ENCODE measurements at places on chromosomes 2 and 18.

DNA sequence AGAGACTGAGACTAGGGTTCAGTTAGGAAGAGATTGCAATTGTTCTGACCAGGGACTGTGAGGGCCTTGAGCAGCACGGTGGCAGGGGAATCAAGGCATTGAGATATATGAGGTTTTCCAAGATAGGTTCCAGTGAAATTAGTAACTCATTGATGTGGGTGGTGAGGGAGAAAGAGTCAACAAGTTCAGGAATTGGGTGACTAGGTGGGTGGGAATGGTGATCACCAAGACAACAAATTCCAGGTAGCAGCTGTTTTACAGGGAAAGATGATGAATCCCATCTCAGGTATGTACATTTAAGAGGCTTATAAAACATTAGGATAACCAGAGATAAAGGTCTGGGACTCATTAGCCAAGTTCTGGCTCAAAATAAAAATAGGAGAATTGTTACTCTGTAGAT is 251.5 kb upstream of the MGAT5 start:
- DNase-seq: no peak

DNA sequence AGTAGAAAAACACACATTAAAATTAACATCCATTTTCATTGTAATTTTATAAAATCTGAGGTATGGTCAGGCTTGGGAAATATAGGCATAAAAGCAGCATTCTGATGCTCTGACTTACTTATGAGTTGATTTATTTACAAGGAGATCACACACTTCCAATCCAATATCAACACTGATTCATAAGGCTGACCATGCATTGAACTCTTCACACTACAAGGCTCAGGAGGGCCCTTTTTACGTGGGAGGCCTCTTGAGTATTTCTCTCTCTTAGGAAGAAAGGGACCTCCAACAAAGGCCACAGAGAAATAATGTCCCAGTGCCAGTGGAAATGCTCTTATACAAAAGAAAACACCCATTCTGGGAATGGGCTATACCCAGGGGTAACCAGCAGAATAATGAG is 222.8 kb downstream of the NAPG start:
- DNase-seq: no peak

DNA sequence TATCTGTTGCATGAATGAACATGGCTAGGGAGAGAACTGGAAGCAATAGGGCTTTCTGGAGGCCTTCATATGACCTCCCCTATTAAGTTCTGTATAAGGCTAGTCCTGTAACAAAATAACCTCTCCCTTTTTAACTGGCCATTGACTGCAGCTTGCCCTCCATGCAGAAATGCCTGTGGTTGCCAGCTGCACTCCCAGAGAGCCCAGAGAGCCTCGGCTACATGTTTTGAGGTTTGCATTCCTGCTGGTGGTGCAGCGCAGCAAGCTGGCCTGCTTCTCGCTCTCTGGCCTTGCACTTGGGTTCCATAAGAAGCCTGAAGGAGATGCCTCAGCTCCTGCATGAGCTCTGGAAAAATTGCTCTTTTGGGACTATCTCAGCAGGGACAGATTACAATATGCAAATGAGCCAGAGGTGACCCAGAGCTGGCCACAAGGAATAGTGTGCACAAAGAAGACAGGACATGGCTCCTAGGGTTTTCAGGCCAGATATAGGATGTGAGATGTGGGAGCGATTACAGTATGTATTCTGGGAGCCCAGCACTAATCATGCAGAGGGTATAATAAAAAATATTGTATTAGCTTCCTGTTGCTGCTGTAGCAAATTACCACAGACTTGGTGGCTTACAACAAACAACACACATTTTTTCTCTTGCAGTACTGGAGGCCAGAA is 186.7 kb downstream of the INSIG2 start:
- no peak for DNase-seq

GRCh38 chr2:67465623-67466022 is 68.5 kb downstream of the ETAA1 start:
- DNase-seq: peak; percentile 63

DNA sequence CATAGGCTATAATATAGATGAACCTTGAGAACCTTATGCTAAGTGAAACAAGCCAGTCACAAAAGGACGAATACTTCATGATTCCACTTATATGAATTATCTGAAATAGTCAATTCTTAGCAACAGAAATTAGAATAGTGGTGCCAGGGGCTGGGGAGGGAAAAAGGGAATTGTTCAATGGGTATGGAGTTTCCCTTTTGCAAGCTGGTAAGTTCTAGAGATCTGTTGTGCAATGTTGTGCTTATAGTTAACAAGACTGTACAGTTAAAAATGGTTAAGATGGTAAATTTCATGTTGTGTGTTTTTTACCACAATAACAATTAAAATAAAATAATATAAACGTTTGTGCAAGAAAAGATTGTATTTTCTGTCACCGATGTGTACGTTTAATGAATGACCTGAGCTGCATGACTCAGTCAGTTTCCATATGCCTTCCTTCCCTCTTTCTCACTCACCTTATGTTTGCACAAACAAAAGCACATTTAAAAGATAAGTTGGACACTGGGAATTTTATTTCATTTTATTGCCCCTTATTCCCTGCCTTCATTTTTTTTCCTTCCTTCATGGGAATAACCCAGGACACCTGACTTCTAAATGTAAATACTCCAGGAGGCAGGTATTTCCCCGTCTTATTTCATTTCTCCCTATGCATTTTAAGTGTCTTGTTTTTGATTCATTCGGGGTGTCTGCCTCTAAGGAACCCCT is 143.7 kb upstream of the TTC39C start:
- DNase-seq: no peak

Data from NCI-H146 (cell line).